ENCODE measurements at places on chromosomes 11 and 22.

DNA sequence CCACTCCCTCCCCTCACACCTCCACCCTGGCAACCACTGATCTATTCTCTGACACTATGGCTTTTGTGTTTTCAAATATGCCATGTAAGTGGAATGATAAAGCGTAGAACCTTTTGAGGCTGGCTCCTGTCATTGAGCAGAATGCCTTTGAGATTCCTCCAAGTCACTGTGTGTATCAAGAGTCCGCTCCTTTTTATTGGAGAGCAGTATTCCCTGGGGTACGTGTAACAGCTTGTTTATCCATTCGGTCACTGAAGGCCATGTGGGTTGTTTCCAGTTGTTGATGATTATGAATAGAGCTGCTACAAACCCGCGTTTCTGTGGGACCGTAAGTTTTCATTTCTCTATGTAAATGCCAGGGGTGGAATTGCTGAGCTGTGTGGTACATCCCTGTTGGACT is 10.3 kb downstream of the TP53I11 start:
- DNase-seq: no peak

GRCh38 chr11:118619444-118620197 is 12.2 kb downstream of the PHLDB1 start:
- no peak for DNase-seq

GRCh38 chr11:29343465-29344333 is 673.1 kb downstream of the KCNA4 start:
- peak; percentile 1 for DNase-seq

- DNase-seq: no peak
Measured at GRCh38 chr11:2256951-2257700, 13.3 kb downstream of the ASCL2 start.

DNA sequence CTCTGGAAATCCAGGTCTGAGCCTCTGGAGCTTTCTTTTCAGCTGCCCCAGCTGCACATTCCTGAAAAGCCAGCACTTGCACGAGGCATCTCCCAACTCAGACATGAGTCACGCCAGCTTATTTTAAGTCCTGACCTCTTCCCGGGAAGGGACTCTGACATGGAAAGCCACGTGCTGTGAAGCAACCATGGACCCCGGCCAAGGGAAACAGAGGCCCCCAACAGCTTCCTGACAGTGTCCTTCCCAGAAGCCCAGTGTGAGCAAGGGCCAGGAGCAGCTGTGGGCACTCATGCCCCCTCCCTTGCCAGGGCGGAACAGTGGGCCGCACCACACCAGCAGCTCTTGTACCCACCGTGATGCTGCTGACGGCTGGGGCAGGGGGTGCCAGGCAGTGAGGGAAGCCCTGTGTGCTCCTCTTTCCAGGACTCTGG is 118.8 kb upstream of the CADM1 start:
- no peak for DNase-seq

- DNase-seq: no peak
Measured at GRCh38 chr11:84581083-84581482, 1046.1 kb downstream of the DLG2 start.

- no peak for DNase-seq
Measured at GRCh38 chr11:35239471-35240075, 100.6 kb downstream of the CD44 start.

- no peak for DNase-seq
Measured at GRCh38 chr11:105960252-105961245, 61.5 kb downstream of the MSANTD4 start.

- DNase-seq: no peak
Measured at GRCh38 chr11:75554258-75555022, 7.6 kb upstream of the SERPINH1 start.

DNA sequence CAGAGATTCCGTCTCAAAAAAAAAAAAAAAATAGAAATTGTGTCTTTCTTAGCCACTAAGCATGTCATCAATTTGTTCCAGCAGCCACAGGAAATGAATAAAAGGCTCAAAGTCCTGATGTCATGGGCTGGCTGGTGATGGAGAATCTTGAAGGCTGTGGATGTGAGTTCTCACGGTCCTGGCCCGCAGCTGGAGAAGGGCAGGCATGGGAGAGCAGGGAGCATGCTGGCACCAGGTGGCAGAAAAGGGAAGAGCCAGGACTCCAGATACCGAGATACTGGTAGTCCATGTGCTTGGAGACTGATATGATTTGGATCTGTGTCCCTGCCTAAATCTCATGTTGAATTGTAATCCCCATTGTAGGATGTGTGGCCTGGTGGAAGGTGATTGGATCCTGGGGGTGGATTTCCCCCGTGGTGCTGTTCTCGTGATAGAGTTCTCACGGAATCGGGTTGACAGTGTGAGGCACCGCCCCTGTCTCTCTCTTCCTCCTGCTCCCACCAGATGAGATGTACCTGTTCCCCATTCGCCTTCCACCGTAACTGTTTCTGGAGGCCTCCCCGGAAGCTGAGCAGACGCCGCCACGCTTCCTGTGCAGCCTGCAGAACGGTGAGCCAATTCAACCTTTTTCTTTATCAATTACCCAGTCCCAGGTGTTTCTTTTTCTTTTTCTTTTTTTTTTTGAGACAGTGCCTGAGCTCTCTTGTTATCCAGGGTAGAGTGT is 18.1 kb downstream of the MRGPRD start:
- no peak for DNase-seq

- DNase-seq: no peak
Measured at GRCh38 chr11:76410851-76411357, 29.8 kb downstream of the GVQW3 start.

GRCh38 chr22:31586137-31586920 is 75.7 kb downstream of the PISD start:
- DNase-seq: no peak

GRCh38 chr11:17414317-17414737 is 25.9 kb upstream of the KCNJ11 start:
- DNase-seq: no peak

Measured in stimulated activated CD8-positive, alpha-beta memory T cell treated with anti-CD3 and anti-CD28 coated beads, Interleukin-4, amount 100 ng/mL, for 24 hours (primary cell).